CD8-positive, alpha-beta memory T cell (primary cell): ENCODE measurements at places on chromosomes 5 and 9. TPM values are rescaled to one million over a fixed set of nuclear protein-coding genes. Genes with fewer than 3 reads are reported as not detected.

The NTRK2 gene
- polyA plus RNA-seq = not detected

The SMIM3 gene
- polyA plus RNA-seq = 20.8 TPM

The ACOT12 gene
- not detected for polyA plus RNA-seq

The LRRC26 gene
- not detected for polyA plus RNA-seq

The ANKRD31 gene
- polyA plus RNA-seq = 0.33 TPM

The SLC25A2 gene
- not detected for polyA plus RNA-seq

The DMGDH gene
- polyA plus RNA-seq = not detected

The TXNDC8 gene
- polyA plus RNA-seq = not detected

The CDH12 gene
- not detected for polyA plus RNA-seq

The ZNF879 gene
- 3.5 TPM for polyA plus RNA-seq

The RANBP17 gene
- polyA plus RNA-seq = not detected

The CBY3 gene
- not detected for polyA plus RNA-seq

The NKD2 gene
- polyA plus RNA-seq = not detected

The ANKRD55 gene
- not detected for polyA plus RNA-seq

The C9orf50 gene
- polyA plus RNA-seq = not detected

The PFN3 gene
- polyA plus RNA-seq = not detected

The OMD gene
- not detected for polyA plus RNA-seq

The PDE8B gene
- 0.07 TPM for polyA plus RNA-seq

The PHF24 gene
- not detected for polyA plus RNA-seq

The SPATA9 gene
- not detected for polyA plus RNA-seq

The PCDHGA11 gene
- 0.09 TPM for polyA plus RNA-seq

The CKMT2 gene
- polyA plus RNA-seq = not detected

The CCL28 gene
- polyA plus RNA-seq = 7.5 TPM

The LPCAT1 gene
- polyA plus RNA-seq = 95.9 TPM

The ANKRD33B gene
- 0.06 TPM for polyA plus RNA-seq

The KCNIP1 gene
- not detected for polyA plus RNA-seq

The ADAMTS19 gene
- not detected for polyA plus RNA-seq

The ASS1 gene
- polyA plus RNA-seq = not detected

The LMNB1 gene
- 7.5 TPM for polyA plus RNA-seq

The HMCN2 gene
- polyA plus RNA-seq = not detected

The PCDHB13 gene
- not detected for polyA plus RNA-seq

The CDH6 gene
- not detected for polyA plus RNA-seq

The PCDHB15 gene
- not detected for polyA plus RNA-seq

The ZSWIM6 gene
- polyA plus RNA-seq = 0.64 TPM

The PCDHGA9 gene
- not detected for polyA plus RNA-seq

The PCDHA12 gene
- polyA plus RNA-seq = not detected

The RLN2 gene
- polyA plus RNA-seq = 8.8 TPM

The PDGFRB gene
- polyA plus RNA-seq = 0.81 TPM

The QRFP gene
- polyA plus RNA-seq = not detected

The MZB1 gene
- polyA plus RNA-seq = 3.5 TPM

The STX17 gene
- 32.8 TPM for polyA plus RNA-seq

The ACTBL2 gene
- polyA plus RNA-seq = not detected

The DDX4 gene
- polyA plus RNA-seq = not detected

The C5orf52 gene
- polyA plus RNA-seq = not detected

The KIF4B gene
- polyA plus RNA-seq = not detected

The DDX31 gene
- polyA plus RNA-seq = 7.8 TPM

The DNAI1 gene
- polyA plus RNA-seq = not detected

The PPP3R2 gene
- polyA plus RNA-seq = not detected

The KIF27 gene
- polyA plus RNA-seq = 2.0 TPM

The MUSK gene
- not detected for polyA plus RNA-seq

The GHR gene
- not detected for polyA plus RNA-seq

The MED27 gene
- polyA plus RNA-seq = 39.7 TPM

The CNOT6 gene
- polyA plus RNA-seq = 11.4 TPM

The PCDHGA7 gene
- not detected for polyA plus RNA-seq

The FAM200C gene
- 0.12 TPM for polyA plus RNA-seq

The BTNL3 gene
- polyA plus RNA-seq = not detected

The KCNV2 gene
- not detected for polyA plus RNA-seq

The TLX3 gene
- not detected for polyA plus RNA-seq
